ENCODE measurements at places on chromosomes 3 and 15.

DNA sequence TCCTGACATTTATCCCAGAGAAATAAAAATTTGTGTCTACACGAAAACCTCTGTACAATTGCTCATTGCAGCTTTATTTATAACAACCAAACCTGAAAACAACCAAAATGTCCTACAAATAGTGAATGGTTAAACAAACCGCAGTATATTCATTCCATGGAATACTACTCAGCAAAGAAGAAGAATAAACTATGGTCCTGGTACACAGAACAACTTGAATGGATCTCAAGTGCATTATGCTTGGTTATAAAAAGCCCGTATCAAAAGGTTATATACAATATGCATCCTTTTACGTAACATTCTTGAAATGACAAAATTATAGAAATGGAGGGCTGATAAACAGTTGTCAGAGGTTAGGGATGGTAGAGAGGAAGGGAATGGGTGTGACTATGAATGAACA is 3.7 kb downstream of the SEC22C start:
- DNase-seq, result no peak

DNA sequence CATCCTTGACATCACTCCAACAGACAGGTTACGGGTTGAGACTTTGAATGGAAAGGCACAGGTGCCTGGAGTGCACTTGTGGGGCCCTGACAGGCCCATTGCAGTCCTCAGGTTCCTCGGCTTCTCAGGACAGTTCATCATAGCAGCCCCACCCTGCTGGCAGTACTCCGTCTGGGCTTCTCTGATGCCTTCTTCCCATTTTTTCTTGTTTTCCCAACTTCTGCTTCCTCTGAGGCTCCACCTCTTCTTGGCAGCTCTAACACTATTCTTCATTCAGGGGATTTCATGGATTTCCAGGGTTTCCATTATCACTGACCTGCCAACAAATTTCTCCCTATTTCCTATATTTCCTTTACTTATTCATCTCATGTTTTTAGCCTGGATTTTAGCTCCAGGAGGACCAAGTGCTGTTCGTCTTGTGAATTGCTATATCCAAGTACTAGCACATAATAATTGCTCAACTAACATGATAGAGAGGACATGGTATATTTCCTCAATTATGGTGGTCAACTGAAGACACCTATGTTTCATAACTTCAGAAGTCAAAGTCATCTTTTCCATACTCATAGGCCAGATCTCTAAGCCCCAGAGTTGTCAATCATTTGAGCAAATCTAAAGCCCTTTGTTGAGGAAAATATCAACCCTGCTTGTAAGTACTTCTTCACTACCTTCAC is 16.2 kb downstream of the NCEH1 start:
- DNase-seq, result no peak

DNA sequence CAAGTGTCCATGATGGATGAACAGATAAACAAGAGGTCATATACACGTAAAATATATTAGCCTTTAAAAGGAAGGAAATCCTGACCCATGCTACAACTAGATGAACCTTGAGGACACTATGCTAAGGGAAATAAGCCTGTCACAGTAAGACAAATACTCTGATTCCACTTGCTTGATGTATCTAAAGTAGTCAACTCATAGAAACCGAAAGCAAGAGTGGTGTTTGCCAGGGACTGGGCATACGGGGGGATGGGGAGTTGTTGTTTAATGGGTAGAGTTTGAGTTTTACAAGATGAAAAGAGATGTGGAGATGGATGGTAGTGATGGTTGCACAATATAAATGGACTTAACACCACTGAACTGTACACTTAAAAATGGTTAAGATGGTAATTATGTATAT is 65.4 kb downstream of the C3orf70 start:
- DNase-seq, result no peak

DNA sequence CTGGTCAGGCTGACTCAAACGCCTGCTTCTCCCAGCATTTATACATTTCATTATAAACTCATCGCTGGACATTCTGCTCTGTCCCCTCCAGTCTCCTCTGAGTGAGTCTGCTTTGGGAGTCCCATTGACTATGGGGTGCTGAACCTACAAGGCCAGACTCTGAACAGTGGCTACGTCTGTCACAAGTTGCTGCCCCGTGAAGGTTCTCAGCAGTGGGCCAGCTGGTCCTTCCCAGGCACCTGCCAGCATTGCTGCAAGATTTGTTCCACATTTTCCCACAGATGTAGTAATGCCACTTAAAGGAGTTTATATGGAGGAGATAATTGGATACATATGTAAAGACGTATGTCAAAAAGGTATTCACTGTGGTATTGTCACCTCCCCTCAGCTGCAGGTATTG is 72.7 kb upstream of the ATP13A3 start:
- no peak for DNase-seq

DNA sequence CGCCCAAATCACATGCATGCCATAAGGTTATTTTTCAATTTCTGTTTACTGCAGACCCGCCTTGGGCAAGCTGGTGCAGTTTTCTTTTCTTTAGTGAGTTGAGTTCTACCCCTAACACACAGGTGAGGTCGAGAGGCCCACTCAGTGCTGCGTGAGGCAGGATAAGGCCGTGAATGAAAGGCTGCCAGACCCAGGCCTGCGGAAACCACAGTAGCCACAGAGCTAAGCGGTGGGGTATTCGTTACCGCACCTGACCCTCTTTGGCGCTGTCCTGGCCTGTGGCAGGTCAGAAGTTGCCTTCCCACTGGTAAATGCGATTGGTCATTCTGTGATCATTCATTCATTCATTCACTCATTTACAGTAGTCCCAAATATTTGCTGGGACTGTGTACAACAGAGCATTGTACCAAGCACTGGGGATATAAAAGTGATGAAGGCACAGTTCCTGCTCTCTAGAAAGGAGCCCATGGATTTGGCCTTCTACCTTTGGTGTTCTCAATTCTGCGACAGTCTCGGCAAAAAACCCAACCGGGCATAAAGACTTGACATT is 144.8 kb downstream of the XXYLT1 start:
- DNase-seq, result no peak

GRCh38 chr15:75063338-75063737 is 39.9 kb downstream of the PPCDC start:
- DNase-seq, result no peak

GRCh38 chr3:2873986-2874385 is 236.2 kb downstream of the IL5RA start:
- DNase-seq, result no peak

Data from activated T-cell treated with anti-CD3 and anti-CD28 coated beads, Interleukin-2, amount 50 U/mL, for 4 hours (primary cell).